ENCODE measurements at places on chromosomes 11 and 22.

- no peak overlapping the region for H3K4me3 ChIP-seq
- H3K27me3 ChIP-seq, result peaks cover 9% of the 10 kb centered on the region
- H3K36me3 ChIP-seq, result no peaks in the 10 kb centered on the region
- H3K27ac ChIP-seq, result no peak overlapping the region
- no peak for DNase-seq
- H3K4me1 ChIP-seq, result no peaks in the 10 kb centered on the region
These were observed 1282.9 kb downstream of the TBC1D22A start for GRCh38 chr22:48045369-48045768.

GRCh38 chr11:10158461-10158860 lies 135.6 kb downstream of the SBF2 start:
- H3K27ac ChIP-seq, result no peak overlapping the region
- H3K4me3 ChIP-seq, result no peak overlapping the region
- DNase-seq, result no peak
- no peaks in the 10 kb centered on the region for H3K27me3 ChIP-seq
- peaks cover 3% of the 10 kb centered on the region for H3K4me1 ChIP-seq
- H3K36me3 ChIP-seq, result peaks cover 12% of the 10 kb centered on the region

- peak; percentile 44 for DNase-seq
- H3K4me1 ChIP-seq, result peaks cover 19% of the 10 kb centered on the region
- peaks cover 3% of the 10 kb centered on the region for H3K36me3 ChIP-seq
- peaks cover 22% of the 10 kb centered on the region for H3K27me3 ChIP-seq
- peak overlapping the region; percentile 37 for H3K27ac ChIP-seq
- H3K4me3 ChIP-seq, result peak overlapping the region; percentile 33
These were observed 12.7 kb downstream of the MAFF start for GRCh38 chr22:38214302-38215056.

DNA sequence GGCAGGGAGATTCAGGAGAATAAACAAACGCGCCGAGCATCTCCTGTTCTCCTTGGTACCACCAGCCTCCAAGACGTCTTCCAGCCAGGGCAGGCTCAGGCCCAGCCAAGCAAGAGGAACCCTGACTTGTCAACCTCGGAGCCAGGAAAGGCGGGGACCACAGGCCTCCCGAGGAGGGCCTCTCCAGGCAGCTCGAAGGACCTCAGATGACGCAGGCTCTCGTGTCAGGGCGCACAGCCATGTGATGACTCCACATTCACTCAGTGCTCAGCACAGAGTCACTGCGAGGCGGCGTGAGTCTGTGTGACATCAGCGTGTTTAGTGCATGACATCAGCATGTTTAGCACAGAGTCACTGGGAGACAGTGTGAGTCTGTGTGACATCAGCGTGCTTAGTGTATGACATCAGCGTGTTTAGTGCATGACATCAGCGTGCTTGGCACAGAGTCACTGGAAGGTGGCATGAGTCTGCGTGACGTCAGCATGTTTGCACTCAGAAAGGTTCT lies 241.4 kb downstream of the BRD1 start:
- H3K36me3 ChIP-seq, result no peaks in the 10 kb centered on the region
- H3K4me1 ChIP-seq, result no peaks in the 10 kb centered on the region
- no peak overlapping the region for H3K27ac ChIP-seq
- H3K4me3 ChIP-seq, result no peak overlapping the region

GRCh38 chr11:70731271-70732022 lies 333.1 kb downstream of the CTTN start:
- H3K4me1 ChIP-seq, result peaks cover 13% of the 10 kb centered on the region
- H3K27me3 ChIP-seq, result no peaks in the 10 kb centered on the region
- no peak overlapping the region for H3K4me3 ChIP-seq

DNA sequence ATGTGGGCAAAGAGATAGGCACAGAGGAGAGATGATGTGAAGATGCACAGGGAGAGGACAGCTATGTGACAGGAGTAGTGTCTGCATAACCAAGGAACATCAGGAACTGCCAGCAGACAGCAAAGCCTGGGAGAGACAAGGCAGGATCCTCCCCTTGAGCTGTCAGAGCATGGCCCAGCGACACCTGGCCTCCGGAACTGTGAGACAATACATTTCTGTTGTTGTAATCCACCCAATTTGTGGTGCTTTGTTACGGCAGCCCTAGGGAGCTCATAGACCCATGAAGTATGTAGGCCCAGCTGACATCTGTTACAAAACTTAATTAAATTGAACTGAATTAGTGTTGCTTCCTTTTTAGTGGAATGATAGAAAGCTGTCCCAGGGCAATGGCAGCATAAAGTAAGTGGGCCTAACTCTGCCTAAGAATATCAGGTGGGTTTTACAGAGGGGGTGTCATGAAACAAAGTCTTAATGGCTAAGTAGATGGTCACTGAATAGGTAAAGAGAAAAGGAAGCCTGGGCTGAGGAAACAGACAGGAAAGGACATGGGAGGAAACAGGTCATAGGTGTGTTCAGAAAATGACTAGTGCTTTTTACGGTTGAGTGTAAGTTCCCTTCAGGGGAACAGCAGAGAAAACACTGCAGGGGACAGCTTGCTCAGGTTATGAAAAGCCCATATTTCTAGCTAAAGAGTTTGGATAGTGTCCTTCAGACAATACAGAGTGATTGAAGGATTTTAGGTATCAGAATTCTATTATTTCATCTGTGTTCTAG lies 24.8 kb downstream of the RASSF10 start:
- H3K27me3 ChIP-seq, result peaks cover 8% of the 10 kb centered on the region
- no peak overlapping the region for H3K27ac ChIP-seq
- H3K36me3 ChIP-seq, result no peaks in the 10 kb centered on the region
- peaks cover 7% of the 10 kb centered on the region for H3K4me1 ChIP-seq
- DNase-seq, result no peak

GRCh38 chr22:40791241-40791640 lies 27.9 kb downstream of the SLC25A17 start:
- H3K4me1 ChIP-seq, result no peaks in the 10 kb centered on the region
- H3K4me3 ChIP-seq, result no peak overlapping the region
- no peaks in the 10 kb centered on the region for H3K27me3 ChIP-seq
- H3K27ac ChIP-seq, result no peak overlapping the region
- peaks cover 14% of the 10 kb centered on the region for H3K36me3 ChIP-seq

- H3K36me3 ChIP-seq, result no peaks in the 10 kb centered on the region
- no peak overlapping the region for H3K4me3 ChIP-seq
- DNase-seq, result no peak
- peaks cover 12% of the 10 kb centered on the region for H3K27me3 ChIP-seq
- peaks cover 2% of the 10 kb centered on the region for H3K4me1 ChIP-seq
- H3K27ac ChIP-seq, result no peak overlapping the region
These were observed 111.6 kb upstream of the BMAL1 start for GRCh38 chr11:13166036-13166435.

DNA sequence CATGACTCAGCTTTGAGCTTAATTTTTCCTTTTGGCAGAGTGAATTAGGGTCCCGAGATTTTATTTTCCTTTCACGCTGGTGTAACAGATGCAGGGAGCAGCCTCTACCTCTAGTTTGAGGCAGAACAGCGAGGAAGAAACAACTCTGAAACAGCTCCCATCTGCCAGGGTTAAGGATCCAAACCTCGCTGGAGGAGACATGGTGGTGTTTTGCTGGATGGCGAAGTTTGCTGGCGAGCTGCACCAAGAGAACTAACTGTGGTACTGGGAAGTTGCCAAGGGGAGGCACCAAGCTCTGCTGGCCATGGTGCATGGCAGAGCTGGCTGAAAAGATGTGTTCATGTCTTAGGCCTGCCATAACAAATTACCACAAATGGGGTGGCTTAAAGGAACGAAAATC lies 7.6 kb upstream of the ALKBH3 start:
- peaks cover 81% of the 10 kb centered on the region for H3K27me3 ChIP-seq
- no peak overlapping the region for H3K27ac ChIP-seq
- DNase-seq, result no peak
- H3K4me3 ChIP-seq, result no peak overlapping the region

- peaks cover 34% of the 10 kb centered on the region for H3K36me3 ChIP-seq
- no peak for DNase-seq
- H3K4me3 ChIP-seq, result no peak overlapping the region
- no peak overlapping the region for H3K27ac ChIP-seq
- no peaks in the 10 kb centered on the region for H3K27me3 ChIP-seq
- H3K4me1 ChIP-seq, result no peaks in the 10 kb centered on the region
These were observed 28.4 kb upstream of the PPP6R3 start for GRCh38 chr11:68431984-68432645.

- peaks cover 8% of the 10 kb centered on the region for H3K4me1 ChIP-seq
- H3K27me3 ChIP-seq, result no peaks in the 10 kb centered on the region
- H3K4me3 ChIP-seq, result no peak overlapping the region
- H3K36me3 ChIP-seq, result no peaks in the 10 kb centered on the region
- H3K27ac ChIP-seq, result peak overlapping the region; percentile 4
These were observed 48.7 kb downstream of the TSPAN18 start for GRCh38 chr11:44775366-44775984.

- DNase-seq, result no peak
- no peak overlapping the region for H3K27ac ChIP-seq
- H3K4me1 ChIP-seq, result peaks cover 2% of the 10 kb centered on the region
- peaks cover 12% of the 10 kb centered on the region for H3K27me3 ChIP-seq
- H3K4me3 ChIP-seq, result peak overlapping the region; percentile 37
These were observed 47.2 kb downstream of the CHRDL2 start for GRCh38 chr11:74683941-74684481.

DNA sequence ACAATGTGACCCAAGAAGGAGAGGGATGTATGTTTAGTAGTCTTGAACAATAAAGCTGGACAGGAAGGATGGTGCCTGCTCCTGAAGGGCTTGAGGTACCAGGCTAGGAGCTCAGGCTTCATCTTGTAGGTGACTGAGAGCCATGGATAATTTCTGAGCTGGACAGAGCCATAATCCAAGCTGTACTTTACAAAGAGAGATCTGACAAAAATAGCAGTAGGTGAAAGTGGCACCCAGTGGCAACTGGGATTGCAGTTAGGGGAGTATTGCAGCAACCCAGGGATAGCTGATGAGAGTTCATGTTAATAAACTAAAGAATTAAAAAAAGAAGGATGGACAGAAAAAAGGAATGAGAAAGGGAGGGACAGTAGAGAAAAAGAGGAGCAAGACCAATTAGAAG lies 7.4 kb downstream of the XRRA1 start:
- no peaks in the 10 kb centered on the region for H3K4me1 ChIP-seq
- H3K27ac ChIP-seq, result no peak overlapping the region
- H3K4me3 ChIP-seq, result no peak overlapping the region
- H3K27me3 ChIP-seq, result no peaks in the 10 kb centered on the region
- peaks cover 6% of the 10 kb centered on the region for H3K36me3 ChIP-seq

DNA sequence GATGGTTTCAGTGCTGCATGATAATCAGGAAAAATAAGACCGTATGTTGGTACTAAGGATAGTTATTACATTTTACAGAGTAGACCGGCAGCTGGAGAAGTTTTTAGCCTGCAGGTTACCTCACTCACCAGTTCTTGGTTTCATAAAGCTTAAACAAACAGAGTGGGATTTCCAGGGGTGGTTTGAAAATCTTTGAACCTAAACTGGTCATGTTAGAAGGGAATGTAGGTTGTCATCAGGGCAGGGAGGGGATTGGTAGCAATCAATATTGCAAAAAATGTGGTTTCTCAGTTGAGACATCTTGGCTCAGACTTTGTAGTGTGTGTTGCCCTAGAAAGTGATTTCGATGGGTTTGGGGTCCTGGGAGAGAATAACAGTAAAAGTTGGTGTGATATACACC lies 17.5 kb downstream of the EXT2 start:
- H3K27ac ChIP-seq, result no peak overlapping the region
- no peak for DNase-seq
- H3K4me1 ChIP-seq, result no peaks in the 10 kb centered on the region
- H3K27me3 ChIP-seq, result no peaks in the 10 kb centered on the region
- peaks cover 18% of the 10 kb centered on the region for H3K36me3 ChIP-seq
- H3K4me3 ChIP-seq, result no peak overlapping the region

DNA sequence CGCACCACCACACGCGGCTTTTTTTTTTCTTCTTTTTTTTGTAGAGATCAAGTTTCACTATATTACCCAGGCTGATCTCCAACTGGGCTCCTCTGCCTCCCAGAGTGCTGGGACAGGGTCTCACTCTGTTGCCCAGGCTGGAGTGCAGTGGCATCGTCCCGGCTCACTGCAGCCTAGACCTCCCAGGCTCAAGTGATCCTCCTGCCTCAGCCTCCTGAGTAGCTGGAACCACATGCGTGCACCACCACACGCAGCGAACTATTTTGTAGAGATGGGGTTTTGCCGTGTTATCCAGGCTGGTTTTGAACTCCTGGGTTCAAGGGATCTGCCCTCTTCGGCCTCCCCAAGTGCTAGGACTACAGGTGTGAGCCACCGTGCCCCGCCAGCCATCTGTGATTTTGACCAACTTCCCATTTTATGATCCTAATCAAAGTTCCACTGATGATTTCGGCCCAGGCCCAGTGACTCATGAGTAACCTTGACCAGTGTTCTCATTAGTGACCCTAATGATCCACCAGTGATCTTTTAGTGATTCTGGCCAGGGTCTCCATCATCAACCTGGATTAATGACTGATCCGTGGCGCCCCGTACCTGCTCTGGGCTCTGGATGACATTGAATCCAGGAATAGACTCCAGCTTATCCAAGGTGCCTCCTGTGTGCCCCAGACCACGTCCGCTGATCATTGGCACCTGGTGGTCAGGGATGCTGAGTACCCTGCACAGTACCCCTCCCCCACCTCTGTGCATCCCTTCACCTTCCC lies 1.7 kb downstream of the TYMP start:
- H3K4me1 ChIP-seq, result peaks cover 15% of the 10 kb centered on the region
- H3K36me3 ChIP-seq, result peaks cover 4% of the 10 kb centered on the region
- peaks cover 25% of the 10 kb centered on the region for H3K27me3 ChIP-seq
- peak overlapping the region; percentile 52 for H3K27ac ChIP-seq
- H3K4me3 ChIP-seq, result peak overlapping the region; percentile 61
- DNase-seq, result no peak

DNA sequence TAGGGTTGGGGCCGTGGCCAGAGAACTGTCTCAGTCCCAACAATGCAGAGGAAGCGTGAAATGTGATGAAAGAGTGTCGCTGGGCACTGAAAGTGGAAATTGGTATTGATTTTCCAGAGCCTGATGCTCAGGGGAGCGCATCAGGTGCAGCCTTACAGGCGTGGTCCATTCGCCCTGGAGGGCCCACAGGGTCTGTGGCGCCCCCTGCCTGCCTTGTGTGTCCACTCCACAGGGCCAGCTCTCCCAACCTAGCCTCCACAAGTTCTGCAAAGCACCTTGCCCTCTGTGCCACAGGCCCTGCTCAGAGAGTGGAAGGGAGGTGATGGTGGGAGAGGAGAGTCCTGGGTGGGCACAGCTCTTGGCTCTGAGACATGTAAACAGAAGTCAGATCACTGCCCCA lies 54.9 kb upstream of the LMO1 start:
- peak overlapping the region; percentile 68 for H3K27ac ChIP-seq
- H3K36me3 ChIP-seq, result no peaks in the 10 kb centered on the region
- no peaks in the 10 kb centered on the region for H3K4me1 ChIP-seq
- no peak overlapping the region for H3K4me3 ChIP-seq
- peaks cover 29% of the 10 kb centered on the region for H3K27me3 ChIP-seq

DNA sequence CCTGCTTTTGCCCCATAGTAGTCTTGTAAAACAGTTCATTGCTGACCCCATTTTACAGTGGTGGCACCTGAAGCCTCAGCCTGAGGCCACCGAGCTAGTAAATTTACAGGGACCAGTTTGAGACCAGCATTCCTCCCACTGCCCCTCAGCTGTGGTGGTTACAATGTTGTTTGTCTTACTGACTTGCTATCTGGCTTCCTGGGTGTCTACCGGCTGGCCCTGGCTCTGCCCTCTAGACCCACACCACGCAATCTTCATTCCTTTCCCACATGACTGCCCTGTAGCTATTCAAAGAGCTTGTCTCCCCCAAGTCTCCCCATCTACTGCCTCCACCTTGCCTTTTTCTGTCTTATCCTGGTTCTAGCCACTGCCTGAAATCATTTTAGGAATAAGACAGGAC lies 20.8 kb downstream of the PIK3IP1 start:
- H3K4me3 ChIP-seq, result no peak overlapping the region
- H3K4me1 ChIP-seq, result peaks cover 13% of the 10 kb centered on the region
- peak overlapping the region; percentile 13 for H3K27ac ChIP-seq
- no peaks in the 10 kb centered on the region for H3K27me3 ChIP-seq
- peaks cover 25% of the 10 kb centered on the region for H3K36me3 ChIP-seq

- peaks cover 38% of the 10 kb centered on the region for H3K27me3 ChIP-seq
- no peak overlapping the region for H3K4me3 ChIP-seq
- no peaks in the 10 kb centered on the region for H3K4me1 ChIP-seq
- H3K36me3 ChIP-seq, result peaks cover 1% of the 10 kb centered on the region
These were observed 10.3 kb downstream of the GAL start for GRCh38 chr11:68694431-68695297.
